ENCODE measurements at places on chromosomes 2 and 18.

- no peak for DNase-seq
Measured at GRCh38 chr2:217934321-217935131, 68.3 kb downstream of the TNS1 start.

GRCh38 chr18:49967171-49967570, 153.8 kb upstream of the ACAA2 start:
- no peak for DNase-seq

- DNase-seq: no peak
Measured at GRCh38 chr2:28231110-28231631, 161.5 kb upstream of the FOSL2 start.

GRCh38 chr2:225328192-225328591, 71.3 kb upstream of the NYAP2 start:
- DNase-seq: no peak

- DNase-seq: no peak
Measured at GRCh38 chr2:168633895-168634294, 168.5 kb upstream of the NOSTRIN start.

DNA sequence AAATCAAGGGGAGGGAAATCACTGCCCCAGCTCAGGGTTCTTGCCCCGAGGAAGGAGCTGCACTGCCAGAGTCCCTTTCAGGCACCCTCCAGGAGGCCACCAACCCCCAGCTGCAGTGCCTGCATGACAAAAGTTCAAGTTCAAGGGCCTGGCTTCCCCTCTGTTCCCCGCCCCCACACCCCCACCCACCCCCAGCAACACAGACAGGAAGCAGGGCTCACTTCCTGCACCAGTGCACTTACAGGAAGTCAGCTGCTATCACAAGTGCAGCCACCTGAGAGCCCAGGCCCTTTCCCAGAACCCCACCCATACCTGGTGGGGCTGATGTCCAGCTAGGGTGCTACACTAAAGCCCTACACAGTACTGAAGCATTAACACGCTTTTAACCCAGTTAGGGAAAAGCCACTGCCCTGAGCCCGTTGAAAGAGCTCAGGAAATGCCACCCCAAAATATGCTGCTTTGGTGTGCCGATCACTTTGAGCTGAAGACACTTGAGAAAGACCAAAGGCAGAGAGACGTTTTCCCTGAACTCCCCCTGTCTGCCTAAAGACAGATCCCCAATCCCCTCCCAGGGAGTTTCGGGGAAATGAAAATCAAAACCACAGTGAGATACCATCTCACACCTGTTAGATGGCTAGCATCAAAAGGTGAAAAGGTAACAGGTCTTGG, 109.9 kb upstream of the CAB39 start:
- DNase-seq: peak; percentile 37

GRCh38 chr2:113120861-113121260, 6.5 kb upstream of the IL1RN start:
- no peak for DNase-seq

DNA sequence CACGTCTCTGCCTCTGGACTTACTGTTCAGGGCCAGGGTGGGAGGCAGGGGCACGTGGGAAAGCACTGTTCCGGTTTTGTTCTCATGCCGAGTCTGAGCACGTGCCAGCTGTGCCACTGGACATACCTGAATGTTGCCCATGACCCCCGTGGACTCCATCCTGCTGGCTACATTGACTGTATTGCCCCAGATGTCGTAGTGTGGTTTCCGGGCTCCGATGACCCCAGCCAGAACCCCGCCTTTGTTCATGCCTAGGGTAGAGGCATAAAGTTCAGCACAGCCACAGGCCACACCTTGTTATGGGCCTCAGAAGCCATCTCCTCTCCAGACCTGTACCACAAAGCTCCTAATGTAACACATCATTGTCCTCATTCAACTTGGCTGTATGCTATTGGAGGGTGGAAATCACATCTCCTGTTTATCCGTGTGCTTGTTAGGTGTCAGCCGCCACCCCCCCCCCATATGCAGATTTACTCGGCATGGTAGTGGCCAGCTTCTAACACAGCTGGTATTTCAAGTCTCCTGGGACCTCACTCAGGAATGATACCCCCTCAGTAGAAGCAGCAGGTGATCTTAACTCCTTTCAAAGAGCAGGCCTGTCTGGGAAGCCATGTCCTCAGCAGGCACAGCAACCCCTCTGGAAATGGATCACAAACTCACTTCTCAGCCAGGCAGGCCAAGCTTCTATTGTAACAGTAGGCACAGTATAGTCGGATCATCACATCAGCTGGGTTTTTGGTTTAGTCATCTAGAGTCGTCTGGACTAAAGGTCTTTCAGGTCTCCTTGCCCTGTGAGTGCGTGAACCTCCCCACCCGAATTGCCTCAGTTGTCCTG, 27.6 kb downstream of the CENPO start:
- no peak for DNase-seq

GRCh38 chr2:231458368-231458767, 5.9 kb downstream of the NCL start:
- DNase-seq: no peak

GRCh38 chr2:234991793-234992192, 40.0 kb downstream of the SH3BP4 start:
- no peak for DNase-seq

DNA sequence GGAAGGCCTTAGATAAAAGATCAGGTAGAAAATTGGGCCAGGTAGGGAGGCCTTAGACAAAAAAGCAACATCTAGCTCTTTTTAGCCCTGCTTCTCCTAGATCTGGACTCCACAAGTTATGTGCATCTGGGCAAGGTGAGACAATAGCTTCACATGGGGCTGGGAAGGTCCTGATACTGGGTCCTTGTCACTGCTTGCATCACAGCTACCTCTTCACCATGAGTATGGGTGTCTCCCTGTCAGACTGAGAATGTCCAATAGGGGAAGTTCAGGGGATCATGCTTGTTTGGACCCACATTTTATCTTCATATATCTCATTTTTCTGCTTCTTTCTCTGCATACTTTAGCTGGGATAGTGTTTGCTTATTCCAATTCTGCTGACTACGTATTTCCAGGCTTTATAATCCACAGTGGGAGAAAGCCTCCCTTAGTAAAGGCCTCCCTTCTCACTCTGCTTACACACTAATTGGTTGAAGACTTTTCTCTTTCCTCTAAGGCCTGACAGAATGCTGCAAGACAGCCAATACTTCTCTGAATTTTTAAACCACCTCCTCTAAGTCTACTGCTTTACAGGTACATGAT, 189.6 kb downstream of the CYRIA start:
- DNase-seq: no peak

GRCh38 chr18:44996261-44996660, 315.6 kb downstream of the SETBP1 start:
- no peak for DNase-seq

- DNase-seq: no peak
Measured at GRCh38 chr2:55901322-55901721, 22.3 kb downstream of the EFEMP1 start.

GRCh38 chr18:43587538-43588153, 310.4 kb upstream of the SYT4 start:
- DNase-seq: no peak

DNA sequence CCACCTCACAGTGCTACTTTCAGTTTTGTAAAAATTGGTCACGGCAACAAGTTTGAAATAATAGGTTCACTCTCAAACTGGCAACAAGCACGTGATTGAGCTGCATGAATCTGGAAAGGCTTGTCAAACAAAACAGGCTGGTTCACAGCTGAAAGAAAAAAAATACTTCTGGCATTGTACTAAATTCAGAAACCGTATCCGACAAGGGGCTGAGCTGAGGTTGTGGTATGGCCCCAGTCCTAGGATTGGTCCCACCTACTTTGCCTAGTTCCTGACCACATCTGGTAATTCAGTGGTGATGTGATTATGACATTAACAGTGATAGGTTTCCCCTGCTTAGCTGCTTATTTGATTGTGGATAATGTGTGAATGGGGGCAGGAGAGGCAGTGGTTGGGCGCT, 326.5 kb upstream of the THUMPD2 start:
- no peak for DNase-seq
